KBM-7 (cell line): ENCODE measurements at places on chromosomes 1 and 21.

DNA sequence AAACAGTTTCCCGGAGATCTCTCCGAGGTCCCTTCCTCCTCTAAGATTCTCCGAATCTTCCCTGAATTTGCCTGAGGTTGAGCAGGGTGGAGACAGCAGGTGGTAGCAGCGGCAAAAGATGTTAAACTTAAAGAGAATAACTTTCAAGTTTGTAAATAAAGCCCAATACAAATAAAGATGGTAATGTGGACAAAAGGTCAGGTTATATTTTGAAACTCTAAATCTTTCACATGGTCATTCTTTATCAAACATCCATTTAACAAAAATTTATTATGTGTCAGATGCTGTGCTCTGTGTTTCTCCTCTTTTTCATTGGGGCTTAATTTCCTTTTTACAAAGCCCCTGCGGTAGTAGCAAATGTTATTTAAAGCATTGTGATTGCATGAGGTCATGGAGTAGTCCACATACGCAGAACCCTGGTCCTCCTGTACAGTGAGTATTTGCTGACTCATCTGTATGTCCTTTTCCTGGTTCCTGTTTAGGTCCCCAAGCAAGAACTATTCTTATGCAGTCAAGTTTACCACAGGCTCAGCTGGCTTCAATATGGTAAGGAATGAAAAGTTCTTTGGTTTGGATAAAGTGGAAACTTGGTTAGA, 119.2 kb downstream of the ITSN1 start:
- DNase-seq, result peak; percentile 66

GRCh38 chr1:9410737-9411297, 118.1 kb downstream of the SPSB1 start:
- DNase-seq, result peak; percentile 88

DNA sequence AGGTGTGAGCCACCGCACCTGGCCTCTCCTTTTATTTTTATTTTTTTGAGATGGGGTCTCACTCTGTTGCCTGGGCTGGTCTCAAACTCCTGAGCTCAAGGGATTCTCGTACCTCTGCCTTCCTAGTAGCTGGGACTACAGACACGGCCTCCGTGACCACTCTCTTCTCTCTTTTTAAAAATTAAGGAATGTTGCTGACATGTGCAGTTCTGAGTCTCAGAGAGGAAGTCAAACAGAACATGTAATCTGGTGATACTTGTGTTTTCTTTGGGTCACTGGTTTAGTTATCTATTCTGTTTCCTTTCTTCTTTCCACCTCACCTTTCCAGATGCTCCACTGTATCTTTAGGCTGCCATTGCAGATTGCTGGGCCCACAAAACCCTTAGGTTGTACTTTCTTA, 2.7 kb downstream of the WDTC1 start:
- no peak for DNase-seq

- DNase-seq, result peak; percentile 5
Measured at GRCh38 chr1:51088474-51088873, 13.6 kb upstream of the C1orf185 start.

DNA sequence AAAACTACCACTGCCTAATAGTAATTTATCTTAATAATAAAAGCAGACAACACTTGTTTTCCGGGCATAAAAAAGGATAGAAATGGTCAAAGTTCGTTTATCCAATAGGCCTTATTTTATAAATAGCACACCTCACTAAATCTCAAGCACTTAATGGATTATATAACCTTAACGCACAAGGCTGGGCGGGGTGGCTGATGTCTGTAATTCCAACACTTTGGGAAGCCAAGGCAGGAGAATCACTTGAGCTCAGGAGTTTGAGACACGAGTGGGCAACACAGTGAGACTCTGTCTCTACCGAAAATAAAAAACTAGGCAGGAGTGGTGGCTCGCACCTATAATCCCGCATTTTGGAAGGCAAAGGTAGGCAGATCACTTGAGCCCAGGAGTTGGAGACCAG, 12.4 kb downstream of the EIF4G3 start:
- no peak for DNase-seq

DNA sequence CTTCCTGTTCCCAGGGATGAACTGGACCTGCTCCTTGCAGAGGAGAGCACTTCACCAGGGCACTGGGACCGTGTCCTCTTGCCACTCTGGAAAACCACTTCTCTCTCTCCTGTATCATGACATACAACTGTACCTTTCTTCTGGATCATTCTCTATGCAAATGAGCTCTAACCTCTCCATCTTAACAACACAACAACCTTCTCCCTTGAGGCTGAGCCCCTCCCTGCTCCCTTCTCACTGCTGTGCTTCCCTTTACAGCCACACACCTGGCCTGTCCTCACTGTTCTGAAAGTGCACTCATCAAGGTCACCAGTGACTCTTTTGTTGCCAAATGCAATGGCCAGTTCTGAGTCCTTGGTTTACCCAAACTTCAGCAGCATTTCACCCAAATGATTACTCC, 54.5 kb upstream of the MRPS6 start:
- no peak for DNase-seq

DNA sequence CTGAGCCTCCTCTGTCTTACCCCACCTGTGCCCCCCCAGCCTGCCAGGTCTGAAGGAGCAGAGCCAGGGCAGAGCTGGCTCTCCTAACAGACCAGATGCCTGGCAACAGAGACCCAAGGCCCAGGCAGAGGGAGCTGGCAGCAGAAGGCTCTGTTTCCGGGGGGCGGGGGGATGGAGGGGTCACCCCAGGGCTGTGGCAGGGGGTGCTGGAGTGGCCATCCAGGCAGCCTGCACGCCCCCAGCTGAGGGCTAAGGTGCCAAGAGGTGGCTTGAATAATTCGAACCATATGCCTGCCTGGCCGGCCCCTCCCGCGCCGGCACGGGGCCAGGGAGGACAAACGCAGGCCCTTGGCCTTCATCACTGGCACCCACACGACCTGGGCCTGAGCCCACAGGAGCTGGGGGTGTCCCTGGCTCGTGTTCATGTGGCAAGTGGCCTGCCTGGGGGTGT, 16.0 kb upstream of the PLEKHG5 start:
- DNase-seq, result no peak

- no peak for DNase-seq
Measured at GRCh38 chr1:221747839-221748238, 6.0 kb upstream of the DUSP10 start.
